ENCODE measurements at places on chromosomes 4 and X.

- DNase-seq, result no peak
Observed at GRCh38 chr4:60805500-60806313, 394.4 kb upstream of the ADGRL3 start.

GRCh38 chr4:3119464-3119863 is 45.0 kb downstream of the HTT start:
- no peak for DNase-seq

- DNase-seq, result no peak
Observed at GRCh38 chrX:154732421-154733065, 18.3 kb downstream of the GAB3 start.

- DNase-seq, result no peak
Observed at GRCh38 chrX:154596290-154596929, 11.5 kb downstream of the CTAG1A start.

- no peak for DNase-seq
Observed at GRCh38 chr4:143713553-143713952, 13.1 kb upstream of the FREM3 start.

DNA sequence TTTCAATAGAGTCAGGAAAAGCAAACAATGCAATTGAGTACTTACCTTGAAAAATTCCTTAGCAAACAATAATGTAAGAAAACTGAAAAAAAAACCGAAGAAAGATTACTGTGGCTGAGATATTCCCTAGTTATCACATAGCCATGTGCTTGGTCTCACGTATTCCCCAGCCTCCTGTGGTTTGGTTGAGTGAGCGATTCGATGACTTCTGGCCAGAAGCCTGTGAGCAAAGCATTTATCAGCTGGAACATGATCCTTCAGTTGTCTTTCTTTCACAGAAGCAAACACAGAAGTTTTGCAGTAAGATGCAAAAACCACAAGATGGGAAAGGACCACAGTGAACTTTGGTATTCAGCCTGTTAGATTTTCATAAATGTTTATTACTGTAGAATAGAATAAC is 1754.3 kb upstream of the AGA start:
- no peak for DNase-seq

GRCh38 chr4:37463033-37463856 is 218.7 kb downstream of the NWD2 start:
- DNase-seq, result no peak

- DNase-seq, result no peak
Observed at GRCh38 chr4:48912349-48912748, 5.8 kb upstream of the OCIAD2 start.

DNA sequence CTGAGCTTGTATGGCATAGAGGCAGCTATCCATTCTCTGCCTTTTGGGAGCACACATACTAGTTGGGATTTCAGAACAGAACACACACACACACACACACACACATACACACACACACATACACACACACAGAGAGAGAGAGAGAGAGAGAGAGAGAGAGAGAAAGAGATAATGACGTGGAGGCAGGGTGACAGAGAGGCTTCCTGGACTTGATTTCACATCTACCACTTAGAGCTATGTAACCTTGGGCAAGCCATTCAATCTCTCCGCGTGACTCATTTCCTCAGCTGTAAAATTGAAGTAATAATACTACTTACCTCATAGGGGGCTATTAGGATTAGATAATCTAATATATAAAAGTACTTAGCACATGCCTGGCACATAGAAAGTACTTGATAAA is 12.3 kb upstream of the GRIA3 start:
- DNase-seq, result no peak

DNA sequence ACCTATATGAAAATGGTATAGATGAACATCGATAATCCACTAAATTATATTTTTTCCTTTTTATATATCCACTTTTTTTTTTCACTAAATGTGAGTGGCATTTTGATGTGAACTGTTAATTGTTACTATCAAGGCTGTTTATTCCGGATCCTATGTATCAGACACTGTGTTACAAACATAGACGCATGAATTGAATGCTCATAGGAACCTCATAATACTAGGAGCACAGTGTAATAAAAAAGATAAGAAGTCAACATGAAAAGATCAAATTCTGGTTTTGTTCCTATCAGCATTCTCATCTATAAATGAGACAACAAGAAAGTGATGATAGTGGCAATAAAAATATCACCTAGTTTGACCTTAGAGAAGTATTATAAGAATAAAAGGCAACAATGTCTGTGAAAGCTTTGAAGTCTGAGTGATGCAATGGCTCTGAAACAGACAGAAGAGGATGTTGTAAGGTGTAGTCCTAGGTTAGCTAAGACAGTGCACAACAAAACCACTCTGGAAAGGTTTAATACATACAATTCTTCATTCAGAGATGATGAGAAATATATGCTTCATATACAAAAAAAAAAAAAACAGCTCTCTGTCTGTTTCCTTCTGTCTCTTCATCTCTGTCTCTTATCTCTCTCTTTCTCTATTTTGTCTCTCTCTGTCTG is 148.6 kb upstream of the NLGN4X start:
- no peak for DNase-seq

DNA sequence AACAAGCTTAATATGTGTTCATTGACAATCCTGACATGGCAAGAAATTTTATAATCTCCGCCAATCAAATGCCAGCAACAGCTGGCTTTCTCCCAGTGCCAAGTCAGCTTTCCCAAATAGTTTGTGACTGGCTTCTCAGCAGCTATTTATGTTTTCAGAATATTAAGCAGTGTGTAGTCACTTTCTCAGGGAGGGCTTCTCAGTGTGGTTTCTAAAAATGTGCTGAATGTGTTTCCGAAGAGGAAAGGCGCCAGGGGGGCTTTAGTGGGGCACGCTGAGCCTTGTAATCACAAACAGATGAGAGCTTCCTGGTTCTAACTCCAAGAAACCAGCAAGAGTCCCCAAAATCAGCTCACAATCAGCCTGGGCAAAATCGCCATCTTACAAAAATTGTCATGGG is 258.7 kb upstream of the CPEB2 start:
- no peak for DNase-seq

DNA sequence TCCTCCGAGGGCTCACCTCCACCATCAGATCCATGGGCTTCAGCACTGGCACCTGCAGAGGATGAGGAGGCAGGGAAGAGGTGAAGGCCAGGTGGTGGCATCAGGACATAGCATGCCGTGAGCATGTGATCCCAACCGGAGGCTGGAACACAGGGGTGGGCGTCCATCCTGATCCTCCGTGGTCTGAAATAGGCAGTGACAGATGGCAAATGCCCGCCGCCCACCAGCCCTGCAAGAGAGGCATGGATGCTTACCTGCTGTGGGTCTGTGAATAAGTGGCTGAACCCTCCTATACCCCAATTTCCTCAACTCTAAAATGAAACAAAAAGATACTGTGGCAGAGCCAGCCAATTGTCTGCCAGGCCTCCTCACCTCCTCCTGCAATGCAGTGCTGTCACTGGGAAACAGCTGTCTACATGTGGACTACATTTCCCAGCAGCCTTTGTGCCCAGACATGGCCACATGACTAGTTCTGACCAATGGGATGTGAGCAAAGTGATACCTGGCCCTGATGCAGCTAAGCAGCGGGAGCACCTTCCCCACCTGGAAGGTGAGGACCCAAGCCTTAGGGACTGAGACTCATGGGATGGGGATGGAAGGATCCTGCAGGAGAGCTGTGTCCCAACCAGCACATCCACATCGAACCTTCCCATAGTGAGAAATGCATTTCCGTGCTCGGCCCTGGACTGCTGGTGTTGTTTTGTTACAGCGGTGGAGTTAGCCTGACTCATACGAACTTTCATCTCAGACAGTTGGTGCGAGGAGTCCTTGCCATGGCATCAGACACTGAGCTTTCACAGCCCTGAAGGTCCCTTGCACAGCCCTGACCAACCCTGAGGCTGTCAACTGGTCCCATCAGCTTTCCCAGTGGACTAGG is 99.5 kb downstream of the PPP2R2C start:
- DNase-seq, result no peak

- no peak for DNase-seq
Observed at GRCh38 chrX:21700967-21701366, 42.8 kb upstream of the KLHL34 start.

- no peak for DNase-seq
Observed at GRCh38 chr4:179595671-179596410, 2153.6 kb upstream of the AGA start.

- peak; percentile 18 for DNase-seq
Observed at GRCh38 chrX:149937871-149938426, 342 bp downstream of the EOLA2 start.

DNA sequence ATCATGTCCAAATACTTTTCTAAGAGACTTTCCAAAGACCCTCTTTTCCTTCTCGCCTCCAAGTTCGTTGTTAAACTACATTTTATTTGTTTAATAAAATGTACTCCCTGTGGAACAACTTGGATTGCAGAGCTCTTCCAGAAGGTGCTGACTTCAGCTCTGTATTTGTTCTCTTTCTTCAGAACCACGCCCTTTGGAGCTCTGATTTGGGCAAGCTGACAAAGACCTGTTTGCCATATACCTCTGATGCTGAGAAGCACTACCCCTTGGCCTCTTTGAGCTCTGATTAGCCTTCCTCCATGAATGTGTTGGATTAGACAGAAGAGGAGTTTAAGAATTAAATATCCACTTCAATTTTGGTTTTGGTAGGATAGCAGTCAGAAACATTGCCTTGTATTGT is 815.1 kb upstream of the POU3F4 start:
- DNase-seq, result no peak

DNA sequence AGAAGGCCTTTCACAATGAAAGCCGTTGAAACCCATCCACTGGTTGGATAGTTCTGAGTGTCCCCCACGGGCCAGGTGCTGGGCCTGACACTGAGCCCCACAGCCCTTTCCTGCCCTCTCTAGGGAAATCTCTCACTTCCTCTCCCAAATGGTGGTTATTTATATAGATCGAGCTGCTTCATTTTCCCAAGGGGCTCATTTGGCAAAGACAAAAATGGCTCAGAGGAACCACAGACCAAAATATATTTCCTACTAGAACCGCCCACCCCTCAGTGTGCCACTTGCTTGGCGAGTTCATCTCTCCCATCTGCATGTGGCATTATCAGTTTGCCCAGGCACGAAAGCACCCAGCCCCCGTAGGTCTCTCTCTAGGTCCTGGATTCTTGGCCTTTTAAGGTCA is 53.3 kb upstream of the STIM2 start:
- no peak for DNase-seq

GRCh38 chrX:31279359-31279758 is 207.5 kb upstream of the FTHL17 start:
- no peak for DNase-seq

GRCh38 chrX:57977992-57978391 is 67.7 kb upstream of the ZXDA start:
- DNase-seq, result no peak

DNA sequence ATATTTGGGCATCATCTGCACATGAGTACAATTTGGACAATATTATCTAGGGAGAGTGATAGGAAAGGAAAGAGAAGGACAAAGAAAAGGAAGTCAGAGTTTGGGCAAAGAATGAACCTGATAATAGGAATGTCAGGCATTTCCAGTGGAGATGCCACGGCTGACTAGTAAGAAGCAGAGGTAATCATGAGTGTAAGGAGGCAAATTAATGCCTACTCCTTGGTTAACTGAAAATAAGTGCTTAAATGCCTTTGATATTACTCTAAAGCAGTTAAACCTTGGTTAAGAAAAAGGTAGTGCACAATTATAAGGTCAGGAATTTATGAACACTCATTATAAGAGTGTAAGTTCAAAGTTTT is 99.2 kb upstream of the DDIT4L start:
- DNase-seq, result no peak

- DNase-seq, result no peak
Observed at GRCh38 chr4:5079581-5079980, 28.3 kb downstream of the STK32B start.

DNA sequence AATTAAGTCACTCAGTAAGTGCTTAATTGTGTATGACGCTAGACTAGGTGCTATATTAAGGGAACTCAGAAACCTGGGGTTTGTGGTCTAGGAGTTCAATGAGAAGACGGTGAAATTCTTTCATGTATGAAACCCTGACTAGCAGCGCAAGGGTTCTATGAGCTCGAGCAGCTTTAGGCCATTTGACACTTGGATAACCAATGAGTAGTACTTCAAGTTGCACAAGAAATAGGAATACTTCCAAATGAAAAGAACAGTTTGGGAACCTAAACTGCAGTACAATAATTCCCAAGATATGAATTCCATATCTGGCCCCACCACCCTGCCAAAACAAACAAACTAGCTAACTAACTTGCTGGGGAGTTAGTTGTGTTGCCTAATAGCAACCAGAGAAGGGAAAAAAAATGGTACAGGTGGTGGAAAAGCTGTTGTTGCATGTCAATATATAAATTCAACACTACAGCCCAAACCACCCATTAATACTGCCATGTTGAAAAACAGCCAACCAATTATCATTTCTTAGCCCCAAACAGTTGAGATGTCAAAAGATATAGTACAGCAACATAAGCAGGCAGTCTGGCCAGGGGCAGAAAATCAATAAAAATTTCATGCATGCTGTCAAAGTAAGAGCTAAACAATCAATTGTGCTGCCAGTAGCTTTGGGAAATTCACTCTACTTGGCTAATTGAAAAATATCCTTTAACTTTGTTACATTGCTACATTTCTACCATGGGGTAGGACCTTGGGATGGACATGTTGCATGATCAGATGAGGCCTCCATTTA is 54.6 kb upstream of the MCF2 start:
- no peak for DNase-seq

GRCh38 chr4:4559596-4559995 is 17.7 kb upstream of the STX18 start:
- no peak for DNase-seq

DNA sequence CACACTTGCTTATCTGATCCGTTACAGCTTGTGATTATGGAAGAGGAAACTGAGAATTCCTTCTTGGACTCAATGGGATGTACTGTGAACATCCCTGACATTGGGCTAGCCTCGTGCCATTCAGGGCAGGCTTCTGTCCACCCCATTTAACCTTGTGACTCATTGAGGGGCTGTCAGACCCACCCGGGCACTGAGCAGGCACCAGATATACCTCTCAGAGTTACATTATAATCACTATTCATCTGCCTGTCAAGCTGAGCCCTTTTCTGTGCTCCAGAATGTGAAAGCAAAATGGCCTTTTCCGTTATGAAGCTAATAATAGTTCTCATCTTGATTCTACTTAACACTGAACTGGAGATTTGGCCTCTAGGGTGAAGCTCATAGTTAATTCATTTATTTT is 170.6 kb upstream of the SCML1 start:
- no peak for DNase-seq

- DNase-seq, result no peak
Observed at GRCh38 chrX:53711436-53711835, 24.9 kb upstream of the HUWE1 start.

- DNase-seq, result no peak
Observed at GRCh38 chr4:177386278-177386815, 55.9 kb downstream of the AGA start.

GRCh38 chr4:148405161-148405893 is 36.9 kb downstream of the NR3C2 start:
- DNase-seq, result no peak

GRCh38 chrX:144295921-144296320 is 412.1 kb downstream of the UBE2NL start:
- DNase-seq, result no peak
